Fibroblast of mammary gland (primary cell): ENCODE measurements at places on chromosomes 3 and 15.

GRCh38 chr3:42288385-42288784 lies 22.4 kb upstream of the CCK start:
- no peak for DNase-seq

- peak; percentile 62 for DNase-seq
Measured at GRCh38 chr3:133488785-133489367, 84.6 kb upstream of the CDV3 start.

DNA sequence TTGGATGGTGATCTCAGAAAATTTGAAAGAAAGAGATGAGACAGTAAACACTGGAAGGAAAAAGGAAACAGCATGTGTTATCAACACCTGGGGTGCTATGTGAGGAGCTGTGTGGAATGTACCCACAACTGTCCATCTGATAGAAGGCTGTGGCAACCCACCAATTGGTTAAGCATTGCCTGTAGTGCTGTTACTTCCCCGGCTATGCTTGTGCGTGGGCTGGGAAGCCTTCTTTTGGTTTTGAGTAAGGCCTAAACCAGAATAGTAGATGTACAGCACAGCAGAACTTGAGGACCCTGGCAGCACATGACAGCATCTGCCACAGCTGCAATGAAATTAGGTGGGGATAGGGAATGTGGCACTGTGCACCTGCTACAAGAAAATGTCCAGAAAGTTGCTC lies 184.5 kb downstream of the FHIT start:
- DNase-seq = no peak

GRCh38 chr3:55751730-55752129 lies 264.6 kb upstream of the WNT5A start:
- DNase-seq = no peak

GRCh38 chr15:85100186-85100937 lies 118.7 kb downstream of the PDE8A start:
- no peak for DNase-seq

- no peak for DNase-seq
Measured at GRCh38 chr3:56819016-56819809, 17.5 kb upstream of the ARHGEF3 start.

GRCh38 chr3:184239221-184239620 lies 9.5 kb downstream of the ALG3 start:
- DNase-seq = no peak

DNA sequence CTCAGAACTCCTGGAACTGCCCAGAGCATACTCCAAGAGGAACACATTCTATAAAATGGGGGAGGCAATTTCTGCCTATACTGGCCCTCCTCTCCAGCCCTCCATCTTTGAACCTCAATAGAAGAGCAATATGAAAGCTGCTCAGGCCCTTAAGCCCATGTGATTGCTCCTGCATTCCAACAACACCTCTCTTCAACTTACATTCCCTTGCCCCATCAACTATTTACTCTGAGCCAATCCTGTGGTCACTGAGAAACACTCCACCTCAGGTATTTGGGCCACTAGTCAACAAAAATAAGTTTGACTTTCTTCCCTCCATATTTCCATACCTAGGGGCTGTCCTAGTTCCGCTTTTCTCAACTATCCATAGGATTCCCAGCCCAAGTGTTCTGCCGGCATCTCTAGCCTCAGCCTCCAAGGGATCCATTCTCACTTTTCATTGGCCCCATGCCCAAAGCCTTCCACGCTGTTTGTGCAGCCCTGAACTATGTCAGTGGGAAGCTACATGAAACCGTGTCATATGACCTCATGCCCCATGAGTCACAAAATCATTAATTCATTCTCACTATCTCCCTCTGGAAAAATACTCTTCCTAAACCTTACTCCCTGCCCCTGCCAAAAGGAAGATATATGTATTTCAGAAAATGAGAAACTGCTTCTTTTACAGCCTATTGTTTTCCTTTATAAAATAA lies 61.6 kb downstream of the GJD2 start:
- DNase-seq = peak; percentile 43
